ENCODE measurements at places on chromosomes 12 and 14. TPM values are rescaled to one million over a fixed set of nuclear protein-coding genes. Genes with fewer than 3 reads are reported as not detected.

GRCh38 chr12:2337031-2338010 is 284.5 kb downstream of the CACNA1C start:
- DNase-seq: no peak

GRCh38 chr12:94258593-94258992 is 110.2 kb downstream of the PLXNC1 start:
- no peak for DNase-seq

ARHGAP9 gene
- 15.2 TPM for total RNA-seq

GRCh38 chr12:56118688-56119357 is 757 bp downstream of the ZC3H10 start:
- no peak for DNase-seq

DNA sequence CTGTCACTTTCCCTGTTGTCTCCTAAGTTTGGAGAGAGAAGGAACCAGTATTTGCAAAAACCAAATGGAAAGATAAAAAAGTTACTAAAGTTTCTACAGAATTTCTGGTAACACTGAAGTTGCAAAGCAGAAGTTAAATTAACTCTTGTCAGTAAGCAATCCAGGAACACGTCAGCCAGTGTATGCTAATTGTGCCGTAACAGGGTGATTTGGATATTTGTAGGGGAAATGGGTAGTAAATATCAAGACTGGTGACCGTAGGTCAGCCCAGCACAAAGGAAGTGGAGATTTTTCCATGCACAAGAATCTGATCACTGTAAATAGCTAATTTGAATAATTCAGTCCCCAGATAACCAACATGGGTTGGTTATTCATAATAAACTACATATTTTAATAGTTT is 2.3 kb downstream of the CDKN1B start:
- DNase-seq: no peak

GSC gene
- total RNA-seq: 0.71 TPM

Data from left cardiac atrium (tissue), 4 donors.